ENCODE measurements at places on chromosomes 2 and 18.

DNA sequence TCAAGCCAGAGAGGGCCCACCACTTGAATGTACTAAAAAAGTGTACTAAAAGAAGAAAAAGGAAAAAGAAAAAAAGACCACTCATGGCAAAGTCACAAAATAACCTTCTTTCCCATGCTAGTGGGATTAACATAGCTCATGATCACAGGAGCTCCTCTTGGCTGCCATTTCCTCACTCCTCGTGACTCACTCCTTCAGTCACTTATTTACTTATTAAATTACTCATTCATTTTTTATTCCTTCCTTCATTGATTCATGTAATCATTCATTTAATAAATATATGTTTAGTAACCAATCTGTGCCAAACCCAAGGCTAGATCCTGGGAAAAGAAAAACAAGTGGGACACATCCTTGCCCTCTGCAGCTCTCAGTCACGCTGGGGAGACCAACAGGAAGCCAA lies 300.5 kb downstream of the INSIG2 start:
- DNase-seq = no peak

DNA sequence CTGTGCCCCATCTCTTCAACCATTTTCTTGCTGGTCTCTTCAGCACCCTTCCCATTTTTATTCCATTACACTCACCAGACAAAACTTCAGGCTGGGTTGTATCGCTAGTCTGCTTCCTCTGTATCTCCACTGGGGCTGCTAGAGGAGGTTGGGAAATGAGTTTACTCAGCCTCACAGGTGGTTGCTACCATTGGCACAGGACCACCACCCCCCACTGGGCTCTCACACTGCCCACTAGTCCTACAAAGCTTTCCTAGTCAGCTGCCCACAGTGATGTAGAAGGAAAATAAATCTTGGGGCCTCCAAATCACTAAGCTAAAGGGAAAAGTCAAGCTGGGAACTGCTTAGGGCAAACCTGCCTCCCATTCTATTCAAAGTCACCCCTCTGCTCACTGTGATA lies 12.3 kb upstream of the IL1B start:
- DNase-seq = no peak

DNA sequence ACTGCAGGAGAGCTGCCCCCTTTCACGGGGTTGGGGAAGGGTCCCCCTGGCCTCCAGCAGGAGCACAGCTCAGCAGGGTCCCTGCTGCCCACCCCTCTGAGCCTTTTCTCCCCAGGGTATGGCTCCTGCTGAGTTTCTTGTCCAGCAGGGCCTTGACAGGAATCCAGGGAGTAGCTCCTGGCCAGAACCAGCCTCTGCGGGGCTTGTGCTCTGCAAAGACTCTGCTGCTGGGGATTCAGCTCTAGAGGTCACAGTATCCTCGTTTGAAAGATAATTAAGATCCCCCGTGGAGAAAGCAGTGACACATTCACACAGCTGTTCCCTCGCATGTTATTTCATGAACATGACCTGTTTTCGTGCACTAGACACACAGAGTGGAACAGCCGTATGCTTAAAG lies 21.2 kb downstream of the FOSL2 start:
- no peak for DNase-seq

GRCh38 chr2:237763812-237764211 lies 34.8 kb upstream of the RBM44 start:
- DNase-seq = no peak

GRCh38 chr2:127053731-127054603 lies 53.0 kb downstream of the BIN1 start:
- no peak for DNase-seq

GRCh38 chr18:31538837-31539236 lies 40.9 kb downstream of the DSG2 start:
- no peak for DNase-seq

DNA sequence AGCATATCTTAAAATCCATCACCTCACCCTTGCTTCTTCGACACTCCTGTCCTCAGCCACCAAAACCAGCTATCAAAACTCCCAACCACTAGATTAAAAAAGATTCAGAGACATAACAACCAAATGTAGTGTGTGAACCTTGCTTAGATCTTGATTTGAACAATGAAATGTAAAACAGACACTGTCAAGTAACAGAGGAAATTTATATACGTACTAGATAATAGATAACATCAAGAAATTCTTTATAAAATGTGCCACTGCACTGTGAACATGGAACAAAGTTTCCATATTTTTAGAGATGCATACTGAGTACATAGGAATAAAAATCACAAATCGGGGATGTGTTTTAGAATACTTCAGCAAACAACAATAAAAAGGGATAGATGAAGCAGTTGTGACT lies 86.0 kb downstream of the THADA start:
- no peak for DNase-seq

Measured in WTC11 (cell line).